ENCODE measurements at places on chromosomes 12 and 14. TPM values are rescaled to one million over a fixed set of nuclear protein-coding genes. Genes with fewer than 3 reads are reported as not detected.

DNA sequence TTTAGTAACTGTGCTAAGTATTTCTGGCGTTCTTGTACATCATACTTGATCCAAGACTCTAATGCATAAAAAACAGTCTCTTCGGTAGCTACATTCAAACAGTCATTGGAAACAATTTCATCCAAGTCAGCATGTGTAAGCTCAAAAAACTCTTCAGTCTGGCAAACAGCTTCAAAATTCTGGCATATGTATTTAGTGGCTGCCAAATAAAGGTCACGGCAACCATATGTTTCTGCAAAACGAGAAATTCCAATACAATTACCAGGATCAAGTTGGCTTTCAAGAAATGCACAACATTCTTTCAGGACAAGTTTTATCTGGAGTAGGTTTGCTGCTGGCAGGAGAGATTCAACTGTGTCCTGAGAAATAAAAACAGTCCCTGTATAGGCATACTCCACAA, 16.5 kb downstream of the KLHL28 start:
- DNase-seq, result no peak

- DNase-seq, result peak; percentile 67
Measured at GRCh38 chr14:101820283-101820798, 58.8 kb downstream of the PPP2R5C start.

- DNase-seq, result no peak
Measured at GRCh38 chr14:98252820-98253219, 1019.2 kb downstream of the BCL11B start.

DNA sequence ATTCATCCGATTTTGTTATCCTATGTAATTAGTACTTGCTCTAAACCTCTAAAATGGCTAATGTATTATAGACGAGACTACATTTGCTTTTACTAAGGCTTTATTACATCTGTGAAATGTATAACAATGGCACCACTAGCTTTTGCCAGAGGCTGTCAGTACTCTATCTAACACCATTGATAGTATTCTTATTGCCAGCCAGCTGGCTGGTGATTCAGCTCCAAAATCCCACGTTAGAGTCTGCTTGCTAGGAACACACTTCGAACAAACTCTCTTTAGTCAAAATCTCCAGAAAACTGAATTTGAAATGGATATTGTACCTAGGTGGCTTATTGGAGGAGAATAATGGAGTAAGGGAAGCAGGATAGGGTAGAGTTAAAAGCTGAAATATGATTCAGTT, 839.2 kb downstream of the SLC6A15 start:
- DNase-seq, result no peak

DNA sequence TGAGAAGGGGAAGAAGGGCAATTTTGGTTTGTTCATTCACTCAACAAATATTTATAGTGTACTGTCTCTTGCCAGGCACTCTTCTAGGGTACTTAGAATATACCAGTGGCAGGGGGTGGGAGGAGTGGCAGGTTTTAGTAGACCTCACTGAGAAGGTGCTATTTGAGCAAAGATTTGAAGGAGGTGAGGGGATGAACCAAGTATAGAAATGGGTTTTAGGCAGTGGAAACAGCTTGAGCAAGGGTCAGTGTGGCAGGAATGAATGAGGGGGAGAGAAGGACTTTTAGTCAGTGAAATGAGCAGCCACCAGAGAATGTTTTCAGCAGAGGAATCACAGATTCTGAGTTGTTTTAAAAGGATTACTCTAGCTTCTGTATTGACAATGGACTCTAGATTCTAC, 2.3 kb downstream of the PRIM1 start:
- DNase-seq, result no peak

- no peak for DNase-seq
Measured at GRCh38 chr12:132251310-132251709, 78.1 kb downstream of the GALNT9 start.

DNA sequence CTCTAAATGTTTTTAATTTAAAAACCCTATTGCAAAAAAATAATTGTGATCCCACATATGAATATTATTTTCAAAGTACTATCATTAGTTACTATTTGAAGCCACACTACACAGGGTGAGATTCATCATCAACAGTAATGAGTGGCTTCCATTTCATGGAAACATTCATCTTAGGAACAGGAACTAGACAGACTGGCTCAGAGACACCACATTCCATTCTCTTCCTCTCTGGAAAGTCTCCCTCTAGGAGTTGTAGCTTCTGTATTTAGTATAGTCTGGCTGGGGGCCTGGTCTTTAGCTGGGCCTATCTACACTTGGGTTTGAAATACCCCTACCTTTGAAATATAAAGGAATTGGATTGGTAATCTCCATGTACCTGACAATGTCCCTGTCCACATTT, 6.2 kb upstream of the VDR start:
- no peak for DNase-seq

SLC6A12 gene
- not detected for total RNA-seq

DNA sequence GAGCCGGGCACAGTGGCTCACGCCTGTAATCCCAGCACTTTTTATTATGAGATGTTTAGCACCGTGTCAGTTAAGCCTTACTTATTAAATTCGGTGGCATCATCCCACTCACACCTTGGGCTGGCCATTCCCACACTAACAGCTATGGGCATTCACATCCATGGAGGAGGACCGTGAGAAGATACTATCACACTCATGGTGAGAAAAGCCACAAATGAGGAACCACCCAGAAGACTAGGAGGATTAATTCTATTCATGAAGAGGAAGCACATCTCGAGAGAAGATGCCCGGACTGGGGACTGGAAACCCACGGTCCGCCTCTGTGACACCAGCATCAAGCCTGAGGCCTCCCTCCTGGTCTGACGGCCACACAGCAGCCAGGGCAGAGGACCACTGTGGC, 4.9 kb downstream of the CDC42BPB start:
- no peak for DNase-seq

- no peak for DNase-seq
Measured at GRCh38 chr14:65731933-65732506, 319.5 kb downstream of the FUT8 start.

- DNase-seq, result no peak
Measured at GRCh38 chr14:55448141-55448614, 7.8 kb upstream of the TBPL2 start.
